ENCODE measurements at places on chromosomes 7 and 10. TPM values are rescaled to one million over a fixed set of nuclear protein-coding genes. Genes with fewer than 3 reads are reported as not detected.
A peak's percentile ranks its signal among the peaks of the same experiment; 100 is the strongest.

DNA sequence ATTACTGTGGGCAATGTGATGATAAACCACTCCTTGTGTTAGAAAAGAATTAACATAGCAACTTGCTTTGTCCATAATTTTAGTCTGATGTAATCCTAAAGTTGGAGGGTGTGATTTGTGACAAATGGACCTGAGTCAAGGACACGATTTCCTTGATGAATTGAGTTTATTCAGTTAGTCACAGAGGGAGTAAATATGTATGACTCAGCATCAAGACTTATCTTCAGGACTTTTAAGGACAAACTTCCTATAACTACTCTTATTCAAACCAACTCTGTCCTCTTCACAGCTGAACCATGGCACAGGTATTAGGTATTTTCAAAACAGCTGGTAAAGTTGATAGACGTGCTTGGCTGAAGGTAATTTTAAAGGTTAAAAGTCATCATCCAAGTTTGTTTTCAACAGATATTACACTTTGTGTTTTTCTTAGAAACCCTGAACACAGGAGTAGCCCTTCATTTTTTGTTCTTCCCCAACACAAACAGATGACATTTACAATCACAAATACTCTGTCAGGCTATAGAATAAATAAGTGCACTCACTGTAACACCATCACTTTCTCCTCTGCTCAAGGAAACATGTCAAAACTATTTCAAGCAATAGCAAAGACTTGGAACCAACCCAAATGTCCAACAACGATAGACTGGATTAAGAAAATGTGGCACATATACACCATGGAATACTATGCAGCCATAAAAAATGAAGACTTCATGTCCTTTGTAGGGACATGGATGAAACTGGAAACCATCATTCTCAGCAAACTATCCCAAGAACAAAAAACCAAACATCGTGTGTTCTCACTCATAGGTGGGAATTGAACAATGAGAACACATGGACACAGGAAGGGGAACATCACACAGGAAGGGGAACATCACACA lies 54.5 kb downstream of the COA1 start:
- peaks cover 12% of the 10 kb centered on the region for H3K4me1 ChIP-seq
- no peak for DNase-seq
- H3K27ac ChIP-seq, result no peak overlapping the region
- H3K4me3 ChIP-seq, result no peak overlapping the region
- no peaks in the 10 kb centered on the region for H3K27me3 ChIP-seq

DNA sequence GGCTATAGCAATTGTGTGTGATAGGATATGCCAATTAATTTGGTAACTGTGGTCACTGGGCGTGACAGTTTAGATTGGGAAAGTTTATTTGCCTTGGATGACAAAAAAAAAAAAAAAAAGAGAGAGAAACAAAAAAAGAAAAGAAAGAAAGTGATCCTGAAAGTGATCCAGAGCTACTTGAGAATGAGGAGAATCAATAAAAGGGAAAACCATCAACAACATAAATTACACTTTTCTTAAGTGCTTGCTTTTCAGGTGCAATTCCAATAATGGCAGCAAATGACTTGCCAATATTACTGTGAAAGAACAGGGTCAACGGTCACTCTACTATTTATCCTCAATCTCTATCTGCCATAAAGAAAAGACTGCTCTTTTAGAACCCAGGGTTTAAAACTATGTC lies 191.8 kb upstream of the SEMA3C start:
- no peak overlapping the region for H3K27ac ChIP-seq
- DNase-seq, result no peak
- H3K4me1 ChIP-seq, result no peaks in the 10 kb centered on the region
- no peak overlapping the region for H3K4me3 ChIP-seq
- no peaks in the 10 kb centered on the region for H3K36me3 ChIP-seq

- peaks cover 25% of the 10 kb centered on the region for H3K4me1 ChIP-seq
- no peak overlapping the region for H3K27ac ChIP-seq
- DNase-seq, result no peak
- no peaks in the 10 kb centered on the region for H3K36me3 ChIP-seq
- no peak overlapping the region for H3K4me3 ChIP-seq
- no peaks in the 10 kb centered on the region for H3K27me3 ChIP-seq
These were observed 22.8 kb downstream of the C10orf105 start for GRCh38 chr10:71696628-71697326.

DNA sequence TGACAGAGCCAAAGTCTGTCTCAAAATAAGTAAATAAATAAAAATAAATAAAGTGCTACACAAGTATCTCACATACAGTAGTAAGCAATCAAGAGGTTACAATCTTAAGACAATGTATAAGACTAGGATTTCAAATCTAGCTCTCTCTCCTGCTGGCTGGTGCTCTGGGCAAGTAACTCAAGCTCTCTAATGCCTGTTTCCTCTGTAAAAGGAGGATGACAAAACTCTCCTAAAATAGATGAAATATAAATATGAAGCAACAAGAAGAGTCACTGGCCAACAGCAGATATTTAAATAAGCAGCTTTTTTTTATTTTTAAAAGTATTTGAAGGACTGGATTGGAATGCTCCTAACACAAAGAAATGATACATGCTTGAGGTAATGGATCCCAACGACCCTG lies 7.2 kb downstream of the SFMBT2 start:
- peaks cover 12% of the 10 kb centered on the region for H3K4me1 ChIP-seq
- no peak overlapping the region for H3K27ac ChIP-seq
- no peak overlapping the region for H3K4me3 ChIP-seq
- DNase-seq, result no peak
- no peaks in the 10 kb centered on the region for H3K36me3 ChIP-seq

DNA sequence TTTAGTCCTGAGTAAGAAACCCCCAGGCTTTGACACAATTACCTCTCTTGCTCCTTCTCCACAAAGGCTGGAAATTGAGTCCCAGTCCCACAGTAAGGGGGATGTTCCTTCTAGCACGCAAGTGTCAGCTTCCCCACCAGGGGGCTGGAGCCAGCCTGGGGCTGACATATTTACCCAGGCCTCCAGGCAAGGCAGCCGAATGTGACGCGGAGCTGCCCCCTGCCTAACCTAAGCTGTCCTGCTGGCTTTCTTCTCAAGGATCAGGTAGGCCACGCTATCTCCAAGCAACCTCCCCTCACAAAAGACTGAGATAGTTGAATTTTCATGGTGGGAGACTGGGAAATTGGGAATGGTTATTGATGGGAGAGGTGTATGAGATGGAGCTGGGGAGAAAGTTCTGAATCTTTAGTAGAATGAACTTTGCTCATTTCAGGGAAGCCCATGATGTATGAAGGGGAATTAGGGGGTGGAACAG lies 19.2 kb upstream of the BMPER start:
- no peaks in the 10 kb centered on the region for H3K27me3 ChIP-seq
- H3K27ac ChIP-seq, result no peak overlapping the region
- H3K4me1 ChIP-seq, result no peaks in the 10 kb centered on the region
- H3K36me3 ChIP-seq, result no peaks in the 10 kb centered on the region
- DNase-seq, result no peak

DNA sequence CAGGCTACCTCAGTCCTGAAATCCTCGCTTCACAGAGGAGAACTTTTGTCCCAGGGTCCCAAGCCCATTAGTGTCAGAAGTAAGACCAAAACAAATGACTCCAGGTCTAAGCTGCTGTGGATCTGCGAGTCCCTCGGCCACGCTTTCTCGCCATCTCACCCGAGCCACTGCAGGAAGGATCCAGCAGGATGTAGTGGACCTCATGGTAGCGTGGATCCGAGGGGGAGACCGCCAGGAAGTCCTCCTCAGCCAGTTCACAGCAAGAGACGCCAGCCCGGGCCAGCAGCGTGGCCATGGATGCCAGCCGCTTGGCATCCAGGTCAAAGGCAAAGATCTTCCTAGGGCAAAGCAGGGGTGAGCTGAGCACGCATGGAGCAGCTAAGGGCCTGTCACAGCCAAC lies 4.6 kb downstream of the NSUN5 start:
- H3K27ac ChIP-seq, result no peak overlapping the region
- no peaks in the 10 kb centered on the region for H3K27me3 ChIP-seq
- H3K36me3 ChIP-seq, result peaks cover 43% of the 10 kb centered on the region
- peak; percentile 67 for DNase-seq

DNA sequence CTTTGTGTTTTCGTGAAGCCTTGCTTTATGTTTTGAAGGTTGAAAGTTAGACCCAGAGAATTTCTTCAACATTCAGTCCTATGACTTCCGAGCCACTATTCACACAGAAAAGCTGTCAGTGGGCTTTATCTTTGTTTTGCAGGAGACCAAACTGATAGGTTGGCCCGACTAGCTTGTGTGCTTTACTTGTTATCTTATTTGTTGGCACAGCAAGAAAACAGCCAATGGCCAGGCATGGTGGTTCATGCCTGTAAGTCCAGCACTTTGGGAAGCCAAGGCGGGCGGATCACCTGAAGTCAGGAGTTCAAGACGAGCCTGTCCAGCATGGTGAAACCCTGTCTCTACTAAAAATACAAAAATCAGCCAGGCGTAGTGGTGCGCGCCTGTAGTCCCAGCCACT lies 16.0 kb upstream of the GDI2 start:
- H3K27ac ChIP-seq, result no peak overlapping the region
- H3K4me1 ChIP-seq, result peaks cover 9% of the 10 kb centered on the region
- H3K4me3 ChIP-seq, result no peak overlapping the region
- no peak for DNase-seq
- H3K36me3 ChIP-seq, result no peaks in the 10 kb centered on the region
- no peaks in the 10 kb centered on the region for H3K27me3 ChIP-seq

- no peak overlapping the region for H3K27ac ChIP-seq
- H3K27me3 ChIP-seq, result no peaks in the 10 kb centered on the region
- H3K4me1 ChIP-seq, result no peaks in the 10 kb centered on the region
These were observed 52.6 kb downstream of the PLEKHA8 start for GRCh38 chr7:30080818-30081217.

- H3K4me1 ChIP-seq, result no peaks in the 10 kb centered on the region
- H3K4me3 ChIP-seq, result no peak overlapping the region
- H3K27ac ChIP-seq, result no peak overlapping the region
- DNase-seq, result no peak
These were observed 148.4 kb downstream of the GRID1 start for GRCh38 chr10:86218160-86218559.

- no peaks in the 10 kb centered on the region for H3K36me3 ChIP-seq
- no peak for DNase-seq
- H3K4me3 ChIP-seq, result no peak overlapping the region
- no peaks in the 10 kb centered on the region for H3K4me1 ChIP-seq
These were observed 362.6 kb downstream of the PAXIP1 start for GRCh38 chr7:154640266-154640865.

GRCh38 chr7:57308631-57309408 lies 141.2 kb upstream of the ZNF716 start:
- DNase-seq, result no peak
- no peaks in the 10 kb centered on the region for H3K4me1 ChIP-seq
- H3K27ac ChIP-seq, result no peak overlapping the region
- H3K36me3 ChIP-seq, result no peaks in the 10 kb centered on the region
- no peak overlapping the region for H3K4me3 ChIP-seq

GRCh38 chr7:44467217-44467548 lies 23.3 kb downstream of the NUDCD3 start:
- H3K27me3 ChIP-seq, result no peaks in the 10 kb centered on the region
- no peak for DNase-seq
- no peak overlapping the region for H3K4me3 ChIP-seq
- H3K27ac ChIP-seq, result no peak overlapping the region
- H3K36me3 ChIP-seq, result peaks cover 36% of the 10 kb centered on the region
- peaks cover 10% of the 10 kb centered on the region for H3K4me1 ChIP-seq

- H3K27ac ChIP-seq, result no peak overlapping the region
- no peak overlapping the region for H3K4me3 ChIP-seq
- H3K27me3 ChIP-seq, result no peaks in the 10 kb centered on the region
- no peaks in the 10 kb centered on the region for H3K36me3 ChIP-seq
These were observed 167.0 kb upstream of the CDK1 start for GRCh38 chr10:60611291-60611747.

- peak overlapping the region; percentile 97 for H3K4me3 ChIP-seq
- no peaks in the 10 kb centered on the region for H3K36me3 ChIP-seq
- peak overlapping the region; percentile 99 for H3K27ac ChIP-seq
- no peaks in the 10 kb centered on the region for H3K27me3 ChIP-seq
These were observed 496 bp downstream of the BRI3 start for GRCh38 chr7:98281757-98282606.

GRCh38 chr7:5064391-5065106 lies 18.9 kb downstream of the RBAK start:
- no peaks in the 10 kb centered on the region for H3K27me3 ChIP-seq
- no peak overlapping the region for H3K4me3 ChIP-seq
- no peak overlapping the region for H3K27ac ChIP-seq
- peaks cover 56% of the 10 kb centered on the region for H3K36me3 ChIP-seq
- DNase-seq, result no peak

GRCh38 chr7:30321882-30322192 lies 37.4 kb downstream of the ZNRF2 start:
- H3K27ac ChIP-seq, result peak overlapping the region; percentile 46
- H3K27me3 ChIP-seq, result no peaks in the 10 kb centered on the region
- H3K36me3 ChIP-seq, result peaks cover 3% of the 10 kb centered on the region
- H3K4me1 ChIP-seq, result peaks cover 47% of the 10 kb centered on the region
- H3K4me3 ChIP-seq, result peak overlapping the region; percentile 26
- DNase-seq, result no peak

DNA sequence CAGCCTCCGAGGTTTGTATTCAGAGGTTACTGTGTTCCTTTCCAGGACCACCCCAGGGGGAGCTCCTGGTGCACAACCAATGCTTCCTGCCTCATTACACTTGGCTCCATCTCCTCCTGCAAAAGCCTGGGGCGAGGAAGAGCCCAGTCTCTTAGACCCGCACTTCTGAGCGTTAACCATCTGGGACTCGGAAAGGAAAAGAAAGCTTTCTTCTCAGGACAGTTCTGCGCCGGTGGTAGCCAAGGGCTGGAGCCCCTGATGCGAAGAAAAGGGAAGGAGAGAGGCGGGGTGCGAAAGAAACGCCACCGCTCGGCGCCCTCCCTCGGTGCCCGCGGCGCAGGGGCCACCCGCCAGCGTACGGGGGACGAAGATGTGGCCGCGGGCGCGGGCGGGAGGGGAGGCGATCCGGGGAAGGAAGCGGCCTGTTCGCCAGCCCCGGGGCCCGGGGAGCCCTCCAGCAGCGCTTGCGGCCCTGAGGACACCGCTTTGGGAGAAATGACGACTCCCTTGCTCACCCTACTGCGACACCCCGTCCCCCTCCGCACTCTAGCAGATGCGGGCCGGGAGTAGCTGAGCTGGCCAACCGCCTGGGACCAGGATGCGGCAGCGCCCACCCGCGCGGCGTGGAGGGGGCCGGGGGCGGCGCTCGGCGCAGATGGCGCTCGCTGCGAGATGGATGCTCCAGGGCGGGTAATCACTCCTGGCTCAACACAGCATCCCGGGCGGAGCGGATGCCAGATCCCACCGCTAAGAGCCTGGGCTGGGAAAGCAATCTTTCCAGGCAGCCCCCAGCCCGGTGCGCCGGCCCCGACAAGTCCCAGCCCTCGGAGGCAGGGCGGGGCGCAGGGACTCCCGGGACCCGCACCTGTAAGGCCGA lies 1.3 kb downstream of the NRCAM start:
- H3K27me3 ChIP-seq, result peaks cover 60% of the 10 kb centered on the region
- no peaks in the 10 kb centered on the region for H3K36me3 ChIP-seq
- H3K27ac ChIP-seq, result no peak overlapping the region

DNA sequence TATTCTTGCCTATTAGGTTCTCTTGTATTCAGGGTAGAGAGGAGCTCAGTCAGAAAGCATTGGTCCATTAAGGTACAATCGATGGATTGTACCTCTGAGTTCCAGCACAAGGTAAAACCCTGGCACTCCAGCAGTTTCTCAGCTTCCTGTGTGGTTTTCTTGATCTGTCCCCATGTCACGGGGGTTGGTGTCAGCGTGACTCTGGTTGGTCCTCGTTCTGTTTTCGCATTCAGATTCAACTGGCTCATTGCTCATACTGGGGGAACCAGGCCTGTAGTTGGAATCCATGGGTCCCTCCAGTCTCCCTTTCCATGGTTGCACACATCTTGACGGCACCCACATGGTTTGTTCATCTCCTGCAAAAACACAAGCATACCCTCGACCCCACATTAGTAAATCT lies 32.7 kb upstream of the RASGEF1A start:
- H3K27me3 ChIP-seq, result peaks cover 10% of the 10 kb centered on the region
- H3K27ac ChIP-seq, result no peak overlapping the region
- H3K36me3 ChIP-seq, result no peaks in the 10 kb centered on the region

Gene HOXA7
- total RNA-seq, result 23.6 TPM

Gene CHRM2
- total RNA-seq, result not detected

Gene PDIA4
- total RNA-seq, result 57.1 TPM

Gene NEUROD6
- not detected for total RNA-seq

Gene FANK1
- total RNA-seq, result 4.1 TPM
